Suprapubic skin (tissue), 4 donors: ENCODE measurements at places on chromosomes 13 and 19. TPM values are rescaled to one million over a fixed set of nuclear protein-coding genes. Genes with fewer than 3 reads are reported as not detected.

LRRC25 gene
- 0.79 TPM for total RNA-seq

MYBPC2 gene
- total RNA-seq: not detected

FLT3LG gene
- total RNA-seq: 4.9 TPM

GRK1 gene
- total RNA-seq: not detected

- H3K4me3 ChIP-seq: no peak overlapping the region
- H3K36me3 ChIP-seq: no peaks in the 10 kb centered on the region
- H3K4me1 ChIP-seq: peaks cover 27% of the 10 kb centered on the region
- DNase-seq: no peak
- H3K27me3 ChIP-seq: no peaks in the 10 kb centered on the region
- no peak overlapping the region for H3K27ac ChIP-seq
These were observed 74.3 kb upstream of the SERP2 start for GRCh38 chr13:44299152-44299943.

GRCh38 chr13:99477493-99477892 is 23.8 kb upstream of the TM9SF2 start:
- no peaks in the 10 kb centered on the region for H3K4me1 ChIP-seq
- no peaks in the 10 kb centered on the region for H3K27me3 ChIP-seq
- H3K4me3 ChIP-seq: no peak overlapping the region
- H3K36me3 ChIP-seq: no peaks in the 10 kb centered on the region

GRCh38 chr13:25816239-25816638 is 235.6 kb downstream of the SHISA2 start:
- H3K27me3 ChIP-seq: no peaks in the 10 kb centered on the region
- H3K4me3 ChIP-seq: no peak overlapping the region
- no peak for DNase-seq

GRCh38 chr19:39301021-39301420 is 4.8 kb downstream of the IFNL1 start:
- peak; percentile 25 for DNase-seq
- H3K27me3 ChIP-seq: peaks cover 30% of the 10 kb centered on the region
- H3K4me1 ChIP-seq: no peaks in the 10 kb centered on the region
- H3K27ac ChIP-seq: no peak overlapping the region
- no peaks in the 10 kb centered on the region for H3K36me3 ChIP-seq

- H3K4me3 ChIP-seq: no peak overlapping the region
- H3K27ac ChIP-seq: no peak overlapping the region
- DNase-seq: no peak
- H3K36me3 ChIP-seq: no peaks in the 10 kb centered on the region
These were observed 160.5 kb downstream of the DLEU7 start for GRCh38 chr13:50682966-50683365.

DNA sequence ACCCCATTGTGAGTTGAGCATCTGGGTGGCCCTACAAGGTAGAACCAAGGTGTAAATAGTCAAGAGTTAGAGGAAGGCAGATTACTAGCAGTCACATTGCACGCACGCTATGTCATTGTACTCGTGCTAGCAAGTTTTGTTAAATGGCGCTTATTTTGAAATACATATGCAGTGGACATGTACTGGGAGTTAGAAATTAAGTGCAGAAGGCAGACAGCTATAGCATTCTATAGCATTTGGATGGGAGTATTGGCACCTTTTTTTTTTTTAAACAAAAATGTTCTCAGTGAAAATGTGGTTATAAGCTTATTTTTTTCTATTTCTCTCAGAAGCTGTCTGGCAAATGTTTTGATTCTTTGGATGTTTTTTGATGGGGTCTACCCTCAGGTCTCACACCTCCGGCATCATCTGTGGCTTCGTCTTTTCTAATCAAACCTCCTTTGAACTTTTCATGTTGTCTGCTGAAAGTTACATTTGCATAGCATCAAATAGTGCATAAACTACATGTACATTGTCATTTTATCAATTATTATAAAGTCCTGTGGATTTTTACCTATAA is 68.1 kb downstream of the ARHGEF7 start:
- no peak for DNase-seq
- no peaks in the 10 kb centered on the region for H3K36me3 ChIP-seq
- H3K27ac ChIP-seq: no peak overlapping the region
- H3K27me3 ChIP-seq: no peaks in the 10 kb centered on the region
- no peak overlapping the region for H3K4me3 ChIP-seq

DNA sequence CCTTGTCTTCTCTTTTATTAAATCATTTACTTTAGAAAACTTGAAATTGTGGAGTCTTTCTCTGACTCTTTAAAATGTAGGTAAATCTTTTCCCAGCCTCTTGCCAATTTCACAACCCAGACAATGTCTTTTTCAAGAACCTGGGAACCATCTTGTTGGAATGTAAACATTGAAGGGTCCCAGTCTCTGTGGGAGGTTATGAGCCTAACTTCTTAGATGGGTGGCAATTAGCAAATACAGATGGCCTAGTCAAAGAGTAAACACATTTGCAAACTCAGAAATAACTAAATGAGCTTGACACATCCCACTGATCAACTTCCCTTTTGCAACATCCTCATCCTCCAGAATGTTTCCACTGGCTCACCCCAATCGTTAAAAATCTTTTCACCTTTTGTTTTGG is 721.0 kb downstream of the PCDH9 start:
- no peak overlapping the region for H3K4me3 ChIP-seq
- no peak overlapping the region for H3K27ac ChIP-seq
- DNase-seq: no peak
- no peaks in the 10 kb centered on the region for H3K4me1 ChIP-seq

DNA sequence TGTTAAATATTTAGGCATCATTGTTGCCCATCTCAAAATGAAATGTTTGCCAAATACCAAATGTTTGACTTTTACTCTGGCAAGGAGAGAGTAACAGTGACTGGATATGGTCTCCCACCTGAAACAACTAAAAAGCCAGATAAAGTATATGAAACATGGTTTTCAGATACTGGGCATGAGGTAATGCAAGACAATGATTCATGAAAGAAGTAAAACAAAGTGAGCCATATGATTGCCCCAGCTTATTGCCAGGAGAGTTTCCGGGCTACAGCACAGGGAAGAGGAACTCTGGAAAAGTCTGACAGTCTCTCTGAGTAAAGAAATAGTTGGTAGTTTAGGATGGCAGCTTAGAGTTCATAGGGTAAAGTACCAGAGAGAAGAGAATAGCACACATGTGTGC is 354.6 kb downstream of the DNAJC15 start:
- no peaks in the 10 kb centered on the region for H3K27me3 ChIP-seq
- no peaks in the 10 kb centered on the region for H3K36me3 ChIP-seq
- H3K4me3 ChIP-seq: no peak overlapping the region

DNA sequence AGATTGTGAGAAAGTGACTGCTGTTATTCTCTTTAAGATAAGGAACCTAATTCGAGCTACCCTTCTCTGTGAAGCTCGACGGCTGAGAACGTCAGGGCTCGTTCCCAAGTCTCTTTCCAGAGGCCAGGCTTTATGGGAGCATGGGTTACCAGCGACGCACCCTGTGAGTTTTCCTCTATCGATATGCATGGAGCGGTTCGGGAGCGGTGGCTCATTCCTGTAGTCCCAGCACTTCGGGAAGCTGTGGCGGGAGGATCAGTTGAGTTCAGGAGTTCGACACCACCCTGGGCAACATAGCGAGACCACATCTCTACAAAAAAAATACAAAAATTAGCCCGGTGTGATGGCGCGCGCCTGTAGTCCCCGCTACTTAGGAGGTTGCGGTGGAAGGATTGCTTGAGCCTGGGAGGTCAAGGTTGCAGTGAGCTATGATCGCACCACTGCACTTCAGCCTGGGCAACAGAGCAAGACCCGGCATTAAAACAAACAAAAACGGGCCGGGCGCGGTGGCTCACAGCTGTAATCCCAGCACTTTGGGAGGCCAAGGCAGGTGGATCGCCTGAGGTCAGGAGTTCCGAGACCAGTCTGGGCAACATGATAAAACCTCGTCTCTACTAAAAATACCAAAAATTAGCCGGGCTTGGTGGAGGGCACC is 681 bp upstream of the ZNF606 start:
- no peaks in the 10 kb centered on the region for H3K27me3 ChIP-seq
- no peak for DNase-seq
- H3K4me3 ChIP-seq: peak overlapping the region; percentile 95

- H3K27me3 ChIP-seq: peaks cover 42% of the 10 kb centered on the region
- no peak overlapping the region for H3K4me3 ChIP-seq
- no peaks in the 10 kb centered on the region for H3K4me1 ChIP-seq
These were observed 20.1 kb upstream of the MIER2 start for GRCh38 chr19:364496-365287.

DNA sequence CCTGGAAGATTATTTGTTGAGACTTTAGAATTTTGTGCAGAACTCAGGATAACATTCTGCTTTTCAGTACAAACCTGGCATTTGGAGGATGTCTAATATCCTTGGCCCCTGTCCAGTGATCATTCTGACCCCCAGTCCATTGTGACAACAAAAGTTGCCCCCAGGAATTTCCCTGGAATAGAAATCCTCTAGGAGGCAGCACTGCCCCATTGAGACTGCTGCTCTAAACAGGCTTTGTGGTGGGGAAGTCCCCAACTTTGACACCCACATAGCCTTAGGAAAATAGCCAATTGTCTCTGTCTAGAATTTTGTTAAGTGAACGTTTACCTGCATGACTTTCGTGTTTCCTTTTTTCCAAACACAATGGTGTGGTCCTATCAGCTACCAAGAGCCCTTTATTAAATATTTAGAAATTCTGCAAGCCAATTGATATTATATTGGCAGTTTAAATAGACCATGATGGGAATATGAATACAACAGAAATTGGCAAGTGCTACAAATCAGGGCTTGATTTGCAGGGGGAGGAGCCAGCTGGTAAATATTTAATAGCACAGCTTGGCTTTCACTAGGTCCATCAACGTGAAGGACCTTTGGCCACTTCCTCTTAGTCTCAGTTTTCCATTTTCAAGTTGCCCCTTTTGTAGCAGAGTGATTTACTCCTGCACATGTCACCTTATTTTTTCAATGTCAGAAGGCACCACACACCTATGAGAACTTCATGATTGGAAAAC is 451.7 kb downstream of the EFNB2 start:
- H3K27me3 ChIP-seq: no peaks in the 10 kb centered on the region
- no peak overlapping the region for H3K27ac ChIP-seq

DNA sequence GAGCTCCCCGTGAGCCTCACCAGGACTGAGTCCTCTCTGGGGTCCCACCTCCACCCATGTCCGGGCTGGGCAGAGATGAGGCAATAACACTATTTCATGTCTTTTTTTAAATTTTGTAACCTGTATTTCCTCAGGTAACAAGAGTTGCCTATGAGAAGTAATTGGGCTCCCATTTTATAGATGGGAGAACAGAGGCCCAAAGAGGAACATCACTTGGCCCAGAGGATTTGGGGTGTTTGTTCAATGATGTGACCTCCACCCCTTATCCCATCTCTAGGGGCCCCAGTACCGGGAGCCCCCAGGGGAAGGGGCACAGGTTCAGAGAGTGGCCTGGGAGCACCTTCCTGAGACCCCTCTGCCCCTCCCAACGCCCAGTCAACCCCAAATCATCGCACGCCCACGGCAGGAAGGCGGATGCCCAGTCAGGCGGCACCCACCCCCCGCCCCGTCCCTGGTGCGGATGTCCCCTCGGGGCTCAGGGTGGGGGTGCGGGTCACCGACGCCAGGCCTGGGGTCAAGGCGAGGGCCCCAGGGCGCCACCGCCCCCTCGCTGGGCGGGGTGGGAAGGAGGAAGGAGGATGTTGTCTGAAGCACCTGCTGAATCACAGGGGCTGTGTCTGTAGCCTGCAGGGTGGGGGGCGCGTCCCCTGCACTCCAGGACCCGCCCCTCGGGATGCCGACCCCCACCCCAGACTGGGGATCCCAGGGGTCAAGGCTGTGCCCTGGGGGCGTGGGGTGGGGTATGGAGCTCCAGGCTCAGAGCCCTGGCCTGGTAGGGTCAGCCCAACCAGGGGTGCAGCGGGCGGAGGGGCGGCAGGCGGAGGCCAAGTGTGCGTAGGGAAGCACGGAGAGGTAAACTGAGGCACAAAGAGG is 9.0 kb upstream of the CIRBP start:
- peaks cover 89% of the 10 kb centered on the region for H3K4me1 ChIP-seq
- peaks cover 31% of the 10 kb centered on the region for H3K36me3 ChIP-seq
- no peak for DNase-seq
- H3K4me3 ChIP-seq: peak overlapping the region; percentile 59
- no peaks in the 10 kb centered on the region for H3K27me3 ChIP-seq
- H3K27ac ChIP-seq: peak overlapping the region; percentile 92

- H3K27ac ChIP-seq: no peak overlapping the region
- H3K4me1 ChIP-seq: peaks cover 19% of the 10 kb centered on the region
- DNase-seq: no peak
- H3K27me3 ChIP-seq: no peaks in the 10 kb centered on the region
- no peaks in the 10 kb centered on the region for H3K36me3 ChIP-seq
- H3K4me3 ChIP-seq: no peak overlapping the region
These were observed 88.0 kb downstream of the RGCC start for GRCh38 chr13:41545432-41545707.
